ENCODE measurements at places on chromosomes 11 and 22. TPM values are rescaled to one million over a fixed set of nuclear protein-coding genes. Genes with fewer than 3 reads are reported as not detected.

Gene OR52A1
- not detected for total RNA-seq

Gene GGT5
- total RNA-seq = 1.9 TPM

Gene OSBPL5
- total RNA-seq = 5.3 TPM

Gene DDI1
- not detected for total RNA-seq

Gene TRIM51
- not detected for total RNA-seq

Gene SERPIND1
- total RNA-seq = not detected

Gene CFAP300
- total RNA-seq = 5.9 TPM

Gene MRGPRX4
- not detected for total RNA-seq

Gene CDC42EP1
- total RNA-seq = 36.1 TPM

Gene NCF4
- total RNA-seq = not detected

Gene CD3D
- total RNA-seq = not detected

Gene CNTF
- total RNA-seq = 1.5 TPM

Gene ANO1
- 1.1 TPM for total RNA-seq

Gene MYEOV
- total RNA-seq = 113 TPM

Gene LRRC74B
- not detected for total RNA-seq

Gene TRIM3
- total RNA-seq = 20.7 TPM

Gene SEC14L6
- not detected for total RNA-seq

Gene GGTLC2
- total RNA-seq = not detected

Gene PLEKHB1
- total RNA-seq = 0.55 TPM

Gene SLC17A6
- total RNA-seq = not detected

Gene ALDH3B1
- 131 TPM for total RNA-seq

Gene MRGPRX2
- total RNA-seq = not detected

Gene ADAMTS8
- 0.39 TPM for total RNA-seq

Gene BIRC3
- total RNA-seq = 29.6 TPM

Gene C1QTNF5
- not detected for total RNA-seq

Gene FXYD6
- total RNA-seq = 0.16 TPM

Gene CDC45
- total RNA-seq = 24.1 TPM

Gene CNTN5
- total RNA-seq = not detected

Gene B3GAT3
- total RNA-seq = 43.0 TPM

Gene GALNT18
- total RNA-seq = 18.7 TPM

Gene LSP1
- total RNA-seq = 1.2 TPM

Gene SESN3
- total RNA-seq = 0.16 TPM

All from A549 treated with CpdA at 1 μM for 4 hours (cell line).